Mesothelial cell of epicardium (in vitro differentiated cells): ENCODE measurements at places on chromosomes 12 and 14.

- no peak for DNase-seq
These were observed 4.9 kb upstream of the KLHL33 start for GRCh38 chr14:20440882-20441281.

- DNase-seq = no peak
These were observed 55.8 kb downstream of the RAD51B start for GRCh38 chr14:67875175-67876006.

DNA sequence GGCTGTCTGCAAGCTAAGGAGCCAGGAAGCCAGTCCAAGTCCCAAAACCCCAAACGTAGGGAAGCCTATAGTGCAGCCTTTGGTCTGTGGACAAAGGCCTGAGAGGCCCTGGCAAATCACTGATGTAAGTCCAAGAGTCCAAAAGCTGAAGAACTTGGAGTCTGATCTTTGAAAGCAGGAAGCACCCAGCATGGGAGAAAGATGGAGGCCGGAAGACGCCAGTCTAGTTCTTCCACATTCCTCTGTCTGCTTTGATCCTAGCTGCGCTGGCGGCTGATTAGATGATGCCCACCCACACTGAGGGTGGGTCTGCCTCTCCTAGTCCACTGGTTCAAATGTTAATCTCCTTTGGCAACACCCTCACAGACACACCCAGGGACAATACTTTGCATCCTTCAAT, 58.5 kb downstream of the CAPS2 start:
- DNase-seq = no peak

DNA sequence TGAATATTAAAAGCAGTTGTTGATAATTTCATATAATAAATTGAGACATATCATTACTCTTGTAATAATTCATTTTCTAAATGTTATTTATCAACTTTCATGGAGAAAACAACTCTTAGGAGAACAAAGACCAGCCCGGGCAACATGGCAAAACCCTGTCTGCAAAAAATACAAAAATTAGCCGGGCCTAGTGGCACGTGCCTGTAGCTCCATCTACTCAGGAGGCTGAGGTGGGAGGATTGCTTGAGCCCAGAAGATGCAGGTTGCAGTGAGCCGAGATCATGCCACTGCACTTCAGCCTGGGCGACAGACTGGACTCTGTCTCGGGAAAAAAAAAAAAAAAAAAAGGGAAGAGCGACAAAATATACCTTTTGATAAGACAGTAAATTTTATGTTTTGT, 21.2 kb downstream of the SLC35E3 start:
- no peak for DNase-seq

DNA sequence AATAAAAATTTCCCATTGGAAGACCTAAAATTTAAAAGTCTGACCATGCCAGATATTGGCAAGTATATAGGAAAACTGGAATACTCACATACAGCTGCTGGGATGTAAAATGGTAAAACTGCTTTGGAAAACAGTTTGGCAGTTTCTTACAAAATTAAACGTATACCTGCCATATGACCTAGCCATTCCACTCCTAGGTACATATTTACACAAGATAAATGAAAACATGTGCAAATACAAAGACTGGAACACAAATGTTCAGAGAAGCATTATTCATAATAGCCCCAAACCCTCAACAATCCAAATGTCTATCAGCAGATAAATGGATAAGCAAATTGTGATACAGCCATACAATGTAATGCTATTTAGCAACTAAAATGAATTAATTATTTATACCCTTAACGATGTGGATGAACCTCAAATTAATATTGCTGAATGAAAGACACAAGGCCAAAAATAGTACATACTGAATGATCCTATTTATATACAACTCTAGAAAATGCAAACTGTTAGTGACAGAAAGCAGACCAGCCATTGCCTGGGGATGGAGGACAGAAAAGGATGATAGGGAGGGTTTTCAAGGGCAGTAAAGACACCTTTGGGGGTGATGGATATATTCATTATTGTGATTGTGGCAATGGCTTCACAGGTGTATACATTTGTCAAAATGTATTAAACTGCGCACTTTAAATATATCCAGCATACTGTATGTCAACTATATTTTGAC, 21.3 kb upstream of the TCP11L2 start:
- no peak for DNase-seq

GRCh38 chr12:126358806-126359205, 1293.6 kb downstream of the AACS start:
- DNase-seq = no peak

DNA sequence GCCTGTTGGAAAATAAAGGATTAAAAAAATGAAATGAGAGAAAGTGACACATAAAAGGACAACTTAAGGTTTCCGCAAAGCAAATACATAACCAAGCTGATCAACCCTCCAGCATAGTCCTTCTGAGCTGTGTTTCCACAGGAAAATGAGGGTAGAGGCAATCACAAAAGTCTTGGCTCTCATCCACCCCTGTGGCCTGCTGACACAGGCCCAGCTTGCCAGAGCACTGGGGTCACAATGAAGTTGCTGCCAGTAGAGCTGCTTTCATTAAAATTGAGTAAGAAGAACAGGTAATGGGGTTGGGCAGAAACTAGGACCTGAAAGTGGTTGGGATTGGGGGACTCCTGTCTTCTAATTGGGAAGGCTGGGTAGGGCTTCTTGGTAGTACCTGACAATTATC, 65.9 kb downstream of the RERG start:
- DNase-seq = no peak

GRCh38 chr14:77630111-77630510, 13.7 kb upstream of the SPTLC2 start:
- no peak for DNase-seq

DNA sequence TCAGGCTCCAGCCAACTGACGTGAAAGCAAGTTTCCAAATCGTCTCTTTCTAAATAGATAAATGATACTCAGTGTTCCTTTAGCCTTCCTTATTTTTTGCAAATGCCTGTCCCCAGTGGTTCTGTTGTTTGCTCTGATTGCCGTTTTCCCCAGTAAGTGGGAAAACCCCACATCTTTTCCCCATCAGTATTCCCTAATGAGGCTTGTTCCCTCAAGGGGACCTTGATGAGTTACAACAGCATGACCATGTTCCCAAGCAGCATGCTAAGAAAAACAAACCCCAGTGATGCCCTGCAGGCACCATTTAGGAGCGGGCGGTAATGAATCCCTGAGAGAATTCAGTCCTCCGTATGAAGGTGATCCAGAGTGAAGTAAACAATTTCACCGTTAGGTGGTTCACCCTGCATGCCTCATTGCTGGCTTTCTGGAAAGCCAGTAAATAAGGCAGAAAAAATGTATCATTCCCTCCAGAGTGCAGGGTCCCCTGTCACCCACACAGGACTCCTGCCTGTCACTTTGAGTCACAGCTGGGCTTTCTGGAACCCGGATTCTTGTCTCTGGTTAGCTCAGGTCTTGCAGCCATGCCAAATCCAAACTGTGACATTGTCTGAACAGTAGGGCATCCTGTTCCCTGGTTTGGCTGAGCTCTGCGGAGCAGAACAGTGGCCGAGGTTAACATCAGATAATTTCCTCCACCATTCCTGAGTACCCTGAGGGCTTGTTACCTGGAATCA, 222.6 kb downstream of the RGS6 start:
- no peak for DNase-seq

DNA sequence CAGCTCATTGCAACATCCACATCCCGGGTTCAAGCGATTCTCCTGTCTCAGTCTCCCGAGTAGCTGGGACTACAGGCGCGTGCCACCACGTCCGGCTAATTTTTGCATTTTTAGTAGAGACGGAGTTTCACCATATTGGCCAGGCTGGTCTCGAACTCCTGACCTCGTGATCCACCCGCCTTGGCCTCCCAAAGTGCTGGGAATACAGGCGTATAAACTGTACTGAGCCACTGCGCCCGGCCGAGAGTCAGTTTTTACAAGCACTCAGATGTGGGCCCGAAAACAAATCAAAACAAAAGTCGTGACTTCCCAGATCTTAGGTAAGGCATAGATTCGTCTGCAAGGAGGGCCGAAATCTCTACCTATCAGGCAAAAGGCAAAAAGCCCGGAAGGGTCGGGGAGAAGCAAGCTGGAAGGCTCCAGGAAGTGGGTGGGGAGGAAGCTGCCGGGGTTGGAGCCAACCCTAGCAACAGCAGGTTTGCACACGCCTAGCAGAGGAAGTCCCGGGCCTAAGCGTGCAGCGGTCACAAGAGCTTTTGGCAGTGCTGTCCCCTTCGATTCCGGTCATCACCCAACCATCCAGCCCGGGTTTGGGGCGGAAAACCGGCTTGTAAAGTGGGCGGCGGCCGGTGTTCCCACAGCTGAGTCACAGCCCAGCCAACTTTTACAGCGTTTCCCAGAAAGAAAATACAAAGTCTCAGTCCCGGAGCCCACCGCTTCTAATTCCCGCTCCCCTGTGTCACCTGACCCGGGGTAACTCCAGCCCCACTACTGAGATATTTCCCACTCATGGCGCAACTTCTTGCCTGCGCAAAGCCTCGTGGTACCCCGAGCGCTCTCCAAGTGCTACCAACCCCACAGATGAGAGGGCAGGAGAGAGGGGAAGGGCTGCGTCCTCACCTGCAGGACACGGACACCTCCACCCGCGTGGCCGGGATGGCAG, 583 bp downstream of the CPNE8 start:
- no peak for DNase-seq

GRCh38 chr12:12954878-12955625, 3.1 kb upstream of the GPRC5D start:
- DNase-seq = no peak

- no peak for DNase-seq
These were observed 109.4 kb downstream of the ARF6 start for GRCh38 chr14:50001999-50002925.

DNA sequence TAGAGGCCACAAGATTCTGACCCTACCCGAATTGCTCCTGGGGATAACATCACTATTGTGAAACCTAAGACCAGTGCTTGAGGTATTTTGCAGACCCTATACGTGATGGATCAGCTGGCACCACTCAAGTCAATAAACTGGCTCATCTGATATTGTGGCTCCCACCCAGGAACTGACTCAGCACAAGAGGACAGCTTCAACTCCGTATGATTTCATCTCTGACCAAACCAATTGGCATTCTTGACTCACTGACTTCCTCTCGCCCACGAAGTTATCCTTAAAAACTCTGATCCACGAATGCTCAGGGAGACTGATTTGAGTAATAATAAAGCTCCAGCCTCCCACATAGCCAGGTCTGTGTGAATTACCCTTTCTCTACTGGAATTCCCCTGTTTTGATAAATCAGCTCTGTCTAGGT, 1036.1 kb upstream of the TMEM132C start:
- DNase-seq = no peak
